Fibroblast of the aortic adventitia (primary cell): ENCODE measurements at places on chromosomes 7 and 10. TPM values are rescaled to one million over a fixed set of nuclear protein-coding genes. Genes with fewer than 3 reads are reported as not detected.

DNA sequence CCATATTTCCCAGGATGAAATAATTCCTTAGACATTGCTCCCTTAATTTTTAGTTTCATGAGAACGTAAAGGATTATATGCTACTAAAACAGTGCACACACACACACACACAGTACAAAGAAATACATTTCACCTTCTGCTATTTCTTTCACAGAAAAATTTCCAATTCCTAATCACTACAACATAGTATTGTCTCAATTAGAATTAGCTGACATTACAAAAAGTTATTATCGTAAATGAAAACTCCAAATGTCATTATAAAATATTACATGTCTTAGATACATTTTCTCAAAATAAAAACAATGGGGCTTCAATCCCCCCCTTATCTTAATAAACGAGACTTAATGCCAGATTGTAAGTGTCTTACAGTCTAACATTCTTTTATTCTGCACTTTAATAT is 12.3 kb upstream of the RUFY2 start:
- no peak for DNase-seq

Gene ZNF32
- 40.2 and 65.3 TPM in 2 replicates for total RNA-seq

Gene EXOSC1
- 29.8 and 50.3 TPM in 2 replicates for total RNA-seq

DNA sequence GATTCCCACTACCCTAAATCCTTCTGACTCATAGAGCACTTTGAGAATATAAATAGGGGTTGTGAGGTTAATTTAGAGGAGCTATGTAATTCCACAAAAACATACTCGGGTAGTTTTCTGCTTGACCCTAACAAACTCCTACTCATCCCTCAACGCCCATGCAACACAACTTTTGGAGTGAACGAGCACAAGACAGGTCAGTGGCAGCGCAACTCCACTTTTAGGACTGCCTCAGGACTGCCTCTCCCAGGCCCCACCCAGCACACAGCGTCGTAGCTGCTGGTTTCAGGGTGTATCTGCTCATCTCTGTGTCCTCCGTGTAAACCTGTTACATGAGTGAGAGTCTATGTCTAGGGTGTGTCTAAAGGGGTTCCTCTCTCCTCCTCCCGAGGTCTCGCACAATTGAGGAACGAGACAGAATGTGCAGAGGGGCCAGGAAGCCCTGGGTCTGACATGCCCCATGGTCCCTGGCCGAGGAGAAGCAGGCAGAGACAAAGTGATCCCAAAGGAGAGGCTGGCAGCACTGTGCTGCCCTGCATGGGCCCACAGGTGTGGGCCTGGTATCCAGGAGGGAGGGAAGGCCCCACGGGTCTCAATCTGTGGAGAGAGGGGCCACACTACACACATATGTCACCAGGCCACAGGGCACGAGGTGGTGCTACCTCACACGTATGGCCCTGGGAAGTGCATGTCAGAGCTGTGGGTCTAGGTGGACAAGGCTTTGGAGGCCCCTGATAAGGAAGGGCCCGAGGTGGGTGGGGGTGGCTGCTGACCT is 45.5 kb downstream of the CAMK2B start:
- no peak for DNase-seq

Gene SFXN3
- total RNA-seq, result 56.6 and 83.2 TPM in 2 replicates

Gene GLI3
- 7.0 and 7.2 TPM in 2 replicates for total RNA-seq

Gene CRTAC1
- total RNA-seq, result not detected in 2 replicates

DNA sequence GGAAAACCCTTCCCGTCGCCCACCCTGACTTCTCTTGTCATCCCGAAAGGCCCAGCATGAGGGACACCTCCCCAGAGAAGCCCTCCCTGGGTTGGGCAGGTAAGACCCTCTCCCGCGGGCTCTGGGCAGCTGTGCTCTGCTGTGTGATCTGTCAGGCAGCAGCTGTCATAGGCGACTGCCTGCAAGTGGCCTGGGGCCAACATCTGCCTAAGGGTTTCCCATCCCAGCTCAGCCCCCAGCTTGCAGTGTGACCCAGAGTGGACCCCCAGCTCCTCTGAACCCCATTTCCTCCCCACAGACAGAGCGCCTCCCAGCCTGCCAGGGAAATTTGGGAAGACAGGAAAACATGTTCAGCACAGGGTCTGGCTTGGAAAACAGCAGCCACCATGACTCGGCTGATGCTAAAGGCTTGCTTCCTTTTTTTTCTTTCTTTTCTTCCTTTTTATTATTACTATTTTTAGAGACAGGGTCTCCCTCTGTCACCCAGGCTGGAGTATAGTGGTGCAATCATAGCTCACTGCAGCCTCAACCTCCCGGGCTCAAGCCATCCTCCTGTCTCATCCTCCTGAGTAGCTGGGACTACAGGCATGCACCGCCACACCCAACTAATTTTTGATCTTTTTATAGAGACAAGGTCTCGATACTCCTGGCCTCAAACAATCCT is 18.3 kb upstream of the TNRC18 start:
- no peak for DNase-seq

DNA sequence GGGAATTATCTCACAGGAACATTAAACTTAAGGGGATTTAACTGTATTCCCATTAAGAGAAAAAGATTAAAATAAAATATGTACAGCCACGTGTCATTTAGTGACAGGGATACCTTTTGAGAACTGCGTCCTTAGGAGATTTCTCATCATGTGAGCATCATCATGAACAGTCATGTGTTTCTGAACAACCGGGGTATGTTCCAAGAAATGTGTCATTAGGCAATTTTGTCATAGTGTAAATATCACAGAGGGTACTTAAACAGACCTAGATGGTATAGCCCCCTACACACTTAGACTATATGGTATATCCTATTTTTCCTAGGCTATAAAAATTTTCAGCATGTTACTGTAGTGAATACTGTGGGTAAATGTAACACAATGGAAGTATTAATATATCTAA is 840.3 kb downstream of the CNTNAP2 start:
- no peak for DNase-seq

- DNase-seq, result no peak
Measured at GRCh38 chr7:25881317-25882037, 270.5 kb upstream of the NFE2L3 start.

GRCh38 chr7:42222891-42223290 is 14.1 kb downstream of the GLI3 start:
- no peak for DNase-seq

DNA sequence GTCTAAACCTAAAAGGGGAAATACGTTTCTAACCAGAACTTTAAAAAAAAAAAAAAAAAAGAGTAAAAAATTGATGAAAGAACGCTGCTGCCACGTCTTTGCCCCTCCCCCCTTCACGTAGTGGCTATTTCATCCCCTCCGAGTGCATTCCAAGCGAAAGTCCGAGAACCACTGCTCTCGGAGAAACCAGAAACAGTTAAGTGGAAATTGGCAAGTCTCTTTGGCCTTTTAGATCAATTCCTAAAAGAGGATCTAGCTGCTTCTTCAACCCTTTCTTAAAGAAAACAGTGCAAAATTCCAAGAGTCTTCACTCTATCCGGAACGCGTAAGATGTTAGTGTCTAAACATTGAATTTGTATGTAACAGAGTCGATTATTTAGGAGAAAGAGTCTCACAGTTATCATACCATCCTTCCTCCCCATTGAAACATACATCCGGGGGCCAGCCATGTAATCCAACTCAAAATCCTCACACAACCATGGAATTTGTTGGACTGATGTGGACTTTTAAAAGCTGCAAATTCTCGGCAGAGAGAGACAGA is 1.1 kb downstream of the P4HA1 start:
- peak; percentile 89 for DNase-seq

- DNase-seq, result peak; percentile 42
Measured at GRCh38 chr10:118482393-118483331, 112.8 kb downstream of the PRLHR start.

GRCh38 chr7:157739650-157740049 is 402.8 kb downstream of the DNAJB6 start:
- no peak for DNase-seq

Gene OGDHL
- under 0.01 and 0.57 TPM in 2 replicates for total RNA-seq

Gene FAM24B
- total RNA-seq, result 3.1 and 4.3 TPM in 2 replicates

DNA sequence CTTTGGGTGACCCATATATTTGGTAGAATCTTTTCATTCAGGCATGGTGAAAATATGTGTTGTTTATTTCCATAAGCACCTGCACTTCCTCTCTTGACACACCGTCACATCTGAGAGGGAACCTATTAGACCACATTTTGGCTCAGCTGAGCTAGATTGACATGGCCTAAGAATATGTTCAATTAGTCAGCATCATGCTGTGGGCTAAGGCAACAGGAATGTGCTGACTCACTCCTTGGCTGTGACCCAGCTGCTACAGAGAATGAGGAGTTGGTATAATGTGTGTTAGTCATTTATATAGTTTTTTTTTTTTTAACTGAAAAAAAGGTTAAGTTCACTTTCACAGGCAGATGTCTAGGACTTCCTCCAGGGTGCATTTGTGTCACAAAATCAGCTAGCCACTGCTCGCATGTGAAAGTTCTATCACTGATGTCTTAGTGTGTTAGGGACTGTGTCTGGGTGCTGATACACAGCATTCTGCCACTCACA is 180.6 kb downstream of the SEMA3E start:
- DNase-seq, result peak; percentile 98

Gene SAMD9L
- 22.6 and 39.4 TPM in 2 replicates for total RNA-seq

Gene LOXL4
- total RNA-seq, result 14.3 and 62.5 TPM in 2 replicates

GRCh38 chr10:29881336-29881771 is 178.0 kb downstream of the JCAD start:
- DNase-seq, result peak; percentile 84

- DNase-seq, result no peak
Measured at GRCh38 chr7:73623798-73624668, at the start of gene MLXIPL. TSS of gene MLXIPL (minus strand) at chr7:73624522. CDS start at chr7:73624492, 30 bp downstream.

Gene TAS2R41
- total RNA-seq, result 0.09 TPM in 1 of 2 replicates, not detected in the other

Gene NOD1
- 7.5 and 14.8 TPM in 2 replicates for total RNA-seq
